ENCODE measurements at places on chromosomes 5 and 9.

- peak; percentile 47 for DNase-seq
These were observed 124.7 kb upstream of the TBC1D2 start for GRCh38 chr9:98380065-98380681.

GRCh38 chr9:136620441-136621018, 42.2 kb upstream of the EGFL7 start:
- no peak for DNase-seq

DNA sequence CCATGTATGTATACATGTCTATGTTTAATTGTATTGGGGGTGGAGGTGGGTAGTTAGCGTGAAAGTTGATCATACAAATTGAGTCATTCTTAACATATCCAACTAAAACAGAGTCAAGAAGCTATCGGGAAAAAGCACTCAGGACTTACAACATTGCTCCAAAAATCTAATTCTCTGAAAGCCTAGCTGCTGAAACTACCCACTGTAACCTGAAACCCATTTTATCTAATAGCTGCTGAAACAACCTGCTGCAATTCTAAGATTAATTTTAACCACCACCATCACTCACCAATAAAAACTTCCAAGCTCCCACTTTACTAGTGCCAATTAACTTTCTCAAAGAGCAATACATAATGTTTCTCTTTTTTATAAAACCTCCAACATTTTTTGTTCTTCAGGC, 32.2 kb downstream of the KCNV2 start:
- DNase-seq, result no peak

- DNase-seq, result no peak
These were observed 67.4 kb downstream of the CARTPT start for GRCh38 chr5:71786337-71787055.
